NCI-H446 (cell line): ENCODE measurements at places on chromosomes 7 and 10.

- no peak for DNase-seq
These were observed 157.3 kb downstream of the CACNA2D1 start for GRCh38 chr7:82286096-82286797.

- DNase-seq: no peak
These were observed 324.7 kb upstream of the ZMIZ1 start for GRCh38 chr10:78744056-78744455.

DNA sequence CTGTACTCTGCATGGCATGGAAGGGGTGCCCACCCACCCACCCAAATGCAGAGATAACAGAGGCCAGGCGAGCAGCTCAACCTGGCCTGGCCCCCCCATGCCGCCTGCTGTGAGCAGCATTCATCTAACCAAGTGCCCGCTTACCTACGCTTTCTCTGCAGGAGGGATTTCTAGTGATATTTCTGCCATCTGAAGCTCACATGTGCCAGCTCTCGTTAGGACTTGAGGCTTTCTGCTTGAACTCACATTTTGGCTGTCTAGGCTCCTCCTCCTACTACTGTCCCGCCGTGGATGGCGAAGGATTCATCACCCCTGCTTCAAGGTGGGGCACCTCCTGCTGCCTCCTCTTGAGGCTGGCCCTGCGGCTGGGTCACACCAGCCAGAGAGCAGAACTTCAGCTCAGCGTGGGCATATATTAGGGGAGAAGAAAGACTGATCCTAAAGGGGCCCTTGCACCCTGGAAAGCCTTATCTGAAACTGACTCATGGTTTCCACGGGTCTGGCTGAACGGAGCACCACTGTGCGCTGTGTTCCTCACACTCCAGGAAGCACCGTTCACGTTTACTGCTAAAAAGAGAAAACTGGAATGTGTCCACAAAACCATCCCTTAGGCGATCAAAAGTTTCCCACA, 45.5 kb downstream of the CTBP2 start:
- no peak for DNase-seq

- DNase-seq: no peak
These were observed 40.9 kb upstream of the ELAPOR2 start for GRCh38 chr7:87100326-87100725.

- no peak for DNase-seq
These were observed 10.6 kb upstream of the ZNF239 start for GRCh38 chr10:43585046-43585445.

GRCh38 chr10:59809644-59809974, 56.4 kb upstream of the MRLN start:
- no peak for DNase-seq

GRCh38 chr10:13722747-13723653, 136.2 kb downstream of the PRPF18 start:
- no peak for DNase-seq

DNA sequence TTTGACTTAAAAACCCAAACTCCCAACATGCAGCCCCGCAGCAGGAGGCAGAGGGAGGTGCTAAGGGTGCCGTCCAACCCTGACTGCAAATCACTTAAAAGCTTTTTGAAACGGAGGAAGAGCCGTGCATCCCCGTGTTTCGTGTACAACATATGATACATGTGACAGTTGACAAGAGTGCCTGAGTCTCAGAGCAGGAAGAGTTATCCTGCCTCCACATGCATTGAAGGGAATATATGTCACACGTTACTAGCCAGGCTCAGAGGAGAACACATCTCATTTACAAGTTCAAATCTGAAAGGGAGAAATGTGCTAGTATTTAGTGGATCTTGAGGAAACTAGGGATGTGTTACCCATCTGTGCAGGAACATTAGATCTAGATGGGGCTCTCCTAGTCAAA, 69.9 kb downstream of the SDK1 start:
- no peak for DNase-seq

GRCh38 chr7:92815412-92815811, 21.0 kb downstream of the CDK6 start:
- DNase-seq: no peak

DNA sequence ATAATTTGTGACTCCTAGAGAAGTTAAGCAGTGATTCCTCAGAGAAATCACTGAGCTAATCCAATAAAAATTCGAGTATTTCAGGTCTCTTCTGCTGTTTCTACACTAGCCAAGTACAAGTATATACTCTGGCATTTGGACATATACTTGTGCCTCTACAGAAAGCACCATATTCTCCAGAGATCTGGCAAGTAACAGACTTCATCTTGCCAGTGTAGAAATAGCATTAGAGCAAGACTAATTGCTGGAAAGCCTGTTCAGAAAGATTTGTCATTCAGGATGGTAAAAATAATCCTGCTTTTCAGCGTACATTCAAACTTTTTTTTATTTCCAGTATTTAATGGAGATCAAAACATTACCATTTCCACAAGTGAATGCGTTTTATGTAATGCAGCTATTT, 410.8 kb upstream of the ETV1 start:
- DNase-seq: no peak

GRCh38 chr10:63887023-63887589, 365.9 kb downstream of the REEP3 start:
- DNase-seq: no peak

- DNase-seq: peak; percentile 42
These were observed 497.9 kb upstream of the GALNT17 start for GRCh38 chr7:70634071-70634470.

DNA sequence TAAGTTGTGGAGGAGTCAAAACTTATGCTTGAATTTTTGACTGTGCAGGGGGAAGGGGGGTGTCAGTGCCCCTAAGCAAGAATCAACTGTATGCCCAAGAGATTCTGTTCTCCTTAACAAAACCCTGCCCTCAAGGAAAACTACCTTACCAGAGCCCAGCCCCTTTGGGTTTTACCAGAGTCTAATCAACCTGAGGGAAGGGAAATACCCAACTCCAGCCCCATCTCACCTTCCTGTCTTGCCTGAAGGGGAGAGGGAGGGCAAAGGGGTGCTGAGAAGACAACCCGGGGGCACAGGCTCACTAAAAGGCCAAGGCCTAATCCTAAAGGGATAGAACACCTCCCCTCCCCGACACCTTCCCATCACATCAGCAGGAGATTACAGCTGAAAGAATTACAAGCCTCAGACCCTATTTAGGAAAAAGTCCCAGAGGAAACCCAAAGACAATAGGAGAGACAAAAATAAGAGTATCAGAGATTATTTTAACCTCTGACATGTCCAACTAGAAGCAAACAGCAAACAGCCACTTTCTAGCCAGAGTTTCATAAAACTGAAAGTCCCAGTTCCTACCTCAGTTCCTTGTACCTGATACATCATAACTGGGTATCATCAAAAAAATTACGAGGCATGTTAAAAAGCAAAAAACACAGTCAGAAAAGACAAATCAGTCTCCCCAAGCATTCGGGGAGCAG, 26.8 kb upstream of the C7orf33 start:
- DNase-seq: no peak
